NCI-H82 (cell line): ENCODE measurements at places on chromosomes 16 and 17.

GRCh38 chr16:65917466-65917865, 449.0 kb upstream of the CDH5 start:
- no peak for DNase-seq

DNA sequence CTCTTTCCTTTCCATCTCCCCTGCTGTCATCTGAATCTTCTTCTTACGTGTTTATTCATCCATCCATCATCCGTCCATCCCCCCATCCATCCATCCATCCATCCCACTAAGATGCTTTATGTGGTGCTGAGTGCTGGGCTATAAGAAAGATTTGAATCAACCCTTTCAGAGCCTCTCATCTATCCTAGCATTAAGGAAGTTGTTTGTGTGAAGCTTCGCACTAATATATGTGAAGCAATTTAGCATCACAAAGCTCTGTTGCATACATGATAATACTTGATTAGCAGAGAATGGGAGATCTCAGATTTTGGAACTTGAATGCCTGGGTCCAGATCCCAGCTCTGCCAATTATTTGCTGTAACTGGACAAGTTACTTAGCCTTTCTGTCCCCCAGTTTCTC, 255.7 kb downstream of the SHISA9 start:
- no peak for DNase-seq

GRCh38 chr16:68047987-68048386, 24.9 kb downstream of the DUS2 start:
- no peak for DNase-seq

DNA sequence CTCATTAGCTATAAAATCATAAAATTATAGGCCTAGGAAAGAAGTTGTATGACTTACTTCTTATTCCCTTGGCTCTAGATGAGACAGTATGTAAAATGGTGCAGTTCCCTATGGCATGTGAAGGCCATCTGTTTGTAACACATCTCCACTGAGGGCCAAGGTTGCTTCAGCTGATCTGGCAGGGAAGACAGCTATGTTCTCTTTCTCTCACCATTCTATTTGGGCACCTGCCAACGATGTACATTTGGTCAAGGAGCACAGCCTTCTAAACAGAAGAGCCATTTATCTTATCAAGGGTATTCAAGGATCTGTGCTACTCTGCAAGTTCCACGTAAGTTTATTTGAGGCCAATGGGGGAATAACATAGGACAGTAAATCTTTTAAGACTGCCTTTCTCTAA, 129.8 kb upstream of the TOM1L1 start:
- DNase-seq: no peak

DNA sequence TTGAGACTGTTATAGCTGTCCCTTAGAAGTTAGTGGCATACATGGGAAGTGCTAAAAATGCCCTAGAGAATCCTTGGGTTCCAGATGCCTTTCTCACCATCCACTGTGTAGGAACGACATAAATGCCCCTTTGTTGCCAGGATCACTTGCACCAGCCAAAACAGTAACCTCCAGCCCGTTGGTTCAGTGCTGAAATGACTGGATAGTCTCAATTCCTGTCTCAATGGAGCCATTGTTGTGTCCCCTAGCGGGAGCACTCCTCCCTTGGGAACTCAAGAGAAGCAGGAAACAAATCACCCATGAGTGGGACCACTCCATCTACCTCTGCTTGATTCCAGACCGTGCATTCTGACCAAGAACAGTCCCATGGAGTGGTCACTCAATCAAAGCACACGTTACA, 23.1 kb downstream of the MPHOSPH6 start:
- DNase-seq: no peak

DNA sequence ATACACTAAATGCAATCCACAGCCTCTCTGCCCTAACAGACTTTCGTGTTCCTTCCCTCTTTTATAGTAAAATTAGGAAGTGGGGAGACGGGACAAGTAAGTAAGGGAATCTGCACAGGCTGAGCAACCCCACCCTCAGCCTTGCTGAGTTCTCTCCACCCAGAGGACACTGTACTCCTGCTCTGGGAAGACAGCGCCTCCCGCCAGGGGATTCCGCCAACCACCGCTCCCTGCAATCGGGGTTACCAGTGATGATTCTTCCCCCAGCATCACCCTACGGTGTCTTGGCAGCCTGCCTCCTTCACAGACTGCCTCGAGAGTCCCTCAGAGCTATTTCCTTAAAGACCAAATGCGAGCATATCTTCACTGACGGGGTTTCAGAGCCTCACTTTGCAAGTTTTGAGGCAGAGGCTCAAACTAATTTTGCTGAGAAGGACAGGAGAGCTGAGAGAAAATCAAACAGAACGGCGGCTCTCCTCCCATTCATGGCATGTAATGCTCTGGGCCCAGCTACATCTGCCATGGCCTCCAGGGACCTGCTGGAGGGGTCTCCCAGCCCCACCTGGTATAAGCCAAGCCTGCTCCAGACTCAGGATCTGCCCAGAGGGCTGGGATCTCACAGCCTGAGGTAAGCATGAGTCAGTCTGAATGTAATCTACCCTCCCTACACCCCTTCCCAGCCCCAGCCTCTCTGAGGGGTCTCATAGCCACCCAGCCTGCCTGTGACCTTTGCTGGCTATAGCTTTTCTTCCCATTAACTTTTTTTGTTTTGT, 22.7 kb upstream of the ASGR2 start:
- DNase-seq: no peak
